NCI-H2081 treated with DMSO at 0.1 percent for 48 hours (cell line): ENCODE measurements at places on chromosomes 2 and 18.

GRCh38 chr2:8644605-8645175 is 37.2 kb upstream of the ID2 start:
- DNase-seq = no peak

GRCh38 chr2:8408560-8409460 is 273.0 kb upstream of the ID2 start:
- DNase-seq = no peak

- peak; percentile 72 for DNase-seq
These were observed 79.5 kb downstream of the EVA1A start for GRCh38 chr2:75480971-75481836.

GRCh38 chr2:12217175-12217574 is 470.7 kb downstream of the LPIN1 start:
- DNase-seq = no peak

- no peak for DNase-seq
These were observed 69.6 kb upstream of the RMDN2 start for GRCh38 chr2:37855283-37856041.

DNA sequence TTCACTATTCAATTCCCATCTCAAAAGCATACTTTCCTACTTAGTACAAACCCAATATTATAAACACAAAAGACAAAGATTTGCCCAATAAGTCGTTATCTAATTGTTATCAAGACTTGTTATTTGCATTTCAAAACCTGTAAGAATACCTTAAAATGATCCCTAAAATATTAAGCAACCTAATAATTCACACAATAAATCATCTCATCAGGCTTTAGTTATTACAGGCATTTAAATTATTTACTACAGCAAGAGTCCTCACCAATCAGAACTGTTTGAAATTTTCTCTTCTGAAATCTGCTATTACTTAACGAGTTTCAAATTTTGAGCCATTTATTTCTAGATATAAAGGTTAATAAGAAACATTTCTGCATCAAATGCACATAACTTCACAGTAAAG is 1.6 kb downstream of the CCDC88A start:
- DNase-seq = no peak

- DNase-seq = no peak
These were observed 3.1 kb upstream of the OR6B2 start for GRCh38 chr2:240033330-240033678.

- DNase-seq = no peak
These were observed 35.3 kb upstream of the PPP1CB start for GRCh38 chr2:28716265-28716865.

- DNase-seq = no peak
These were observed 423.6 kb upstream of the TNP1 start for GRCh38 chr2:217283460-217283859.

- no peak for DNase-seq
These were observed 130.6 kb upstream of the ZNF236 start for GRCh38 chr18:76691800-76692199.

DNA sequence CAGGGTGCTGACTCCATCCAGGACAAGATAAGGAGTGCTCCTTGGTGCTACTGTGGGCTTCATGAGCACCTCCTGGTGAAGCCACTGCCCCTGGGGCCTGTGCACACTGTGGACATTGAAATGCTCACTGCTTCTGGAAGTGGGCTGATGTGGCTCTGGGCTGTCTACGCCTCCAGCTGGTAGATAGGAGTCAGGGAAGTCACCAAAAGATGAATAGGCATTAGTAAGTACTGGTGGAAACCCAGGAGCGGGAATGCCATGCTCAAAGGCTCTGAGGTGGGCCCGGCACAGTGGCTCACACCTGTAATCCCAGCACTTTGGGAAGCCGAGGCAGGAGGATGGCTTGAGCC is 79.2 kb upstream of the MSH2 start:
- no peak for DNase-seq

DNA sequence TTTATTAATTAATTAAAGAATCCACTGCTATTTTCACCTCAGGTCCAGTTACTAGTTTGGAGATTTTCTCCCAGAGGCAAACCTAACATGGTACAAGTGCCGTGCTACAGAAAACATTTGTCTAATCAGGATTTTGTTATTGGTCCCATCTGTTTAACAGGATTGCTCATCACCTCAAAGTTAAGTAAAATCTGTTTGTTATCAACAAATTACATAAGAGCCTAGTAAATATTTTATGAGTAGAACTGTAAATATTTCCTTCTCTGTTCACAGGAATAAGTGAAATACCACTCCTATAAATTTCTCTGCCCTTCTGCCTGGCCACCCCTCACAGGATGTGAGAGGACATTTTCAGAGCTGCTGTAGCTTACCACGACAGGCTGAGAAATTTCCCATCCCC is 200.2 kb downstream of the RAD51AP2 start:
- no peak for DNase-seq

- DNase-seq = no peak
These were observed 390.9 kb upstream of the TRIB2 start for GRCh38 chr2:12325806-12326205.

DNA sequence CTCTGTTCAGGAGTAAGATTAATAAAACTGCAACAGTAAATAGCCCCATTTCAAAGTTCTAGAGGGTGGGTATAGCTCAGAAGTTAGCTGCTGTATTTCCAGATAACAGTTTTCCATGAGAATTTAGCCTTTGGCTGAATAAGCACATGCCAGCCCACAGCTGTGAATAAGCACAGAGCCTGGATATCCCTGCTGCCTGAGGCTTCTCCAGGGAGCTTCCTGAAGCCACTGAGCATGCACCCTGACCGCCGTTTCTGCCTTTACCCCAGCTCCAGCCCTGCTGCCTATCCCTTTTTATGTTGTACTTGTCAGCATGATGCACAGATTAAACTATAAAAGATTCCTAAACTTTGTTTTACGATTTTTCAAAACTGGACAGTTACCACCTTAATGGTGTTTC is 85.3 kb downstream of the FEZ2 start:
- DNase-seq = no peak

- DNase-seq = no peak
These were observed 194.4 kb downstream of the SLC8A1 start for GRCh38 chr2:40257340-40258134.

DNA sequence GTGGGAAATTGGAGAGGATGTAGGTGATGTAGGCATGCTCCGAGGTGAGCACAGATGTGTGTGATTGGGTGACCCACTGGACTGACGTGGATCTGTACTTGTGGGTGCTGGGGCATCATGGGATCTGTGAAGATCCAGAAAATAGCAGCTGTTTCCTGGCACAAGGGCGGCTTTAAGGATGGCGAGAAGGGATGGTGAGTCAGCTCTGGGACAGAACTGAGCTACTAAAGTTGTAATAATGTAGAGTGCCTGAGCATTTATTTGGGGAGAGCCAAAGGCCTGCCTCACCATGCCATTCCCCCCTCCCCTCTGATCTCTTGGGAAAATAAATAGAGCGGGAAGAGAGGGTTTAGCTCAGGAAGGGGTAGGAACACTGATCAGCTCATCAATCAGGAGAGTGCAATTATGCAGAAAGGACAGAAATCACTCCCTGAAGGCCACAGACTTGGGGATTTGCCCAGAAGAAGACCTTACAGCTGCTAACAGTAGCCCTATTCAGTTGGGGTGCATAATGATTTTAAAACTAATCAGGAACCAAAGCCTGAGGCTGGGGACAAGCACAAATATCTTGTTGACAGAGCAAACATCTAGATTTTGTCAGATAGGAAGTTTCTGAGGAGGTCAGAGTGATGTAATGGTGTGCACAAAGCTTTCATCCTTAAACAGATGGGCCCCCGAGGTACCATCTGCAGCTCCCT is 30.3 kb downstream of the TANC1 start:
- no peak for DNase-seq

- DNase-seq = no peak
These were observed 15.5 kb downstream of the SPATS2L start for GRCh38 chr2:200321780-200322534.

DNA sequence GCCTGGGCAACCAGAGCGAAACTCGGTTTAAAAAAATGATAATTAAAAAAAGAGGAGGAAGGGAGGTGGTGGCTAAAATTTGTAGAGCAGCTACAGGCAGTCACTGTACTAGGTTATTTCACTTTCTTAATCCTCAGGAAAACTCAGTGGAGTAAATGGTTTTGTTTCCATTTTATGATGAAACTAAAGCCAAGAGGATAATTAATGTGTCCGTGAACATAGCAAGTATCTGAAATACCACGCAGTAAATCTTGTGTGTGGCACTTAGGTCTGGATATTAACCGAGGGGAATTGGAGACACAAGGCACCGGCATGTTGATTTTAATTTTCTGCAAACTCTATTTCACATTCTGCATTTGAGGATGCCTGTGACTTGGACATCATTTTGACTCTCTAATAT is 14.5 kb downstream of the SH3BP4 start:
- no peak for DNase-seq

DNA sequence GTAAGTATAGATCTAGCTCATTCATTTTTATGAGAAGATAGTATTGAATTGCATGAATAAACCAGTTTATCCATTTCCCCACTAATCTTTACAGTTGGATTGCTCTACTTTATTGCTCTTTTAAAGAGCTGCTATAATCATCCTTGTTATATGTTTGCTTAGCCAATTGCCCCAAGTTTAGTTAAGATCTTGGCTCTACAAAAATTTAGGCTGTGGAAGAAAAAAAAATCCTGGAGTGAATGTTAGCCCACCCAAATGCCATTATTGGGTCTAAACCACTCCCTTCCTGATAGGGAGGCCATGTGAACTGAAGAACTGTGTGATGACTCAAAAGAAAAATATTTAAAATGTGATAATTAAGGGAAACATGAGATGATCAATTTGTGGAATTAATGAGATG is 2.9 kb downstream of the ALS2 start:
- DNase-seq = no peak
